ENCODE measurements at places on chromosomes 6 and 20.

DNA sequence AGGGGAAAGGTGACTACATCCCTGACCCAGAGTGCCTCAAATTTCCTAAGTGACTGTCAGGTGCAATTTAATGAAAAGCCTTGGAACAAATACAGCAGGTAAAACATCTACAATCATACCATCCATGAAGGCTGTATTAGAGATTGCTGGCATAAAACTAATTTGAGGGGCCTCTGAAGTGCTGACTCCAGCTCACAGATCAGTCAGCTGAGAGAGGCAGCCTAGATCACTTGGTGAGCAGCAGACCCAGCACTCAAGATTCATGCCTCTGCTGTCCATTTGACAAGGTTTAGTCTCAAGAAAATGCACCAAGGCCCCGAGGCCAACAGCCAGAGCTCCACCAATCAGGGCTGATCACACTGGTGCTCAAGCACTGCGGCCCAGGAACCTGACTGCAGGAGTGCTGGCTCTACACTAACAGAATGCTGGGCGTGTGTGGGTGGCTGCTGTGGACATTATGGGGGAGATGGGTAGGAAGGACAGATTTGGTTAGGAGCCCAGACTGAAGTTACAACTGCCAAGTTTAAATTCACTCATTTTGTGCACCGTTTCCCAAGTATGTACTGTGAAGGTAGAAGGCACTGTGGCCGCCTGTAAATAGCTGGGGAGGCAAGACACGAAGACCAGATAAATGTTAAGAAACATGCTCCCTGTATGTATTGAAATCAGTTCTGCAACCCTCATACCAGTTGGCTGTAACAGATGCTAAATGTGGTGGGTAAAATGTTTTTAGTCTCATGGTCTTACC, 28.2 kb downstream of the SNX5 start:
- H3K27ac ChIP-seq, result no peak overlapping the region
- H3K27me3 ChIP-seq, result no peaks in the 10 kb centered on the region
- peaks cover 6% of the 10 kb centered on the region for H3K4me1 ChIP-seq
- H3K4me3 ChIP-seq, result no peak overlapping the region
- DNase-seq, result no peak

GRCh38 chr6:143842461-143842901, 657 bp upstream of the LTV1 start:
- no peak for DNase-seq
- peaks cover 27% of the 10 kb centered on the region for H3K36me3 ChIP-seq
- no peaks in the 10 kb centered on the region for H3K27me3 ChIP-seq
- H3K4me1 ChIP-seq, result peaks cover 10% of the 10 kb centered on the region

- no peaks in the 10 kb centered on the region for H3K4me1 ChIP-seq
- no peaks in the 10 kb centered on the region for H3K27me3 ChIP-seq
- no peak overlapping the region for H3K27ac ChIP-seq
- DNase-seq, result no peak
- no peak overlapping the region for H3K4me3 ChIP-seq
Measured at GRCh38 chr6:36242161-36242560, 27.7 kb upstream of the PNPLA1 start.

GRCh38 chr6:6008648-6009421, 2.1 kb upstream of the NRN1 start:
- no peak overlapping the region for H3K27ac ChIP-seq
- no peak for DNase-seq
- H3K27me3 ChIP-seq, result peaks cover 53% of the 10 kb centered on the region

GRCh38 chr6:30883685-30884520, at the start of gene DDR1:
Gene DDR1, plus strand, starts transcription at chr6:30884519. Its CDS starts 4,211 bp downstream, at chr6:30888730.
- no peak within 1 kb of the TSS for H3K27ac ChIP-seq
- DNase-seq, result peak; percentile 19
- peaks cover 28% of the 10 kb centered on the region for H3K4me1 ChIP-seq
- no peaks in the 10 kb centered on the region for H3K27me3 ChIP-seq
- H3K4me3 ChIP-seq, result peak within 1 kb of the TSS; percentile 67

Data from effector memory CD4-positive, alpha-beta T cell (primary cell).